Testis (tissue), 5 donors: ENCODE measurements at places on chromosomes 6 and 20. TPM values are rescaled to one million over a fixed set of nuclear protein-coding genes. Genes with fewer than 3 reads are reported as not detected.

DNA sequence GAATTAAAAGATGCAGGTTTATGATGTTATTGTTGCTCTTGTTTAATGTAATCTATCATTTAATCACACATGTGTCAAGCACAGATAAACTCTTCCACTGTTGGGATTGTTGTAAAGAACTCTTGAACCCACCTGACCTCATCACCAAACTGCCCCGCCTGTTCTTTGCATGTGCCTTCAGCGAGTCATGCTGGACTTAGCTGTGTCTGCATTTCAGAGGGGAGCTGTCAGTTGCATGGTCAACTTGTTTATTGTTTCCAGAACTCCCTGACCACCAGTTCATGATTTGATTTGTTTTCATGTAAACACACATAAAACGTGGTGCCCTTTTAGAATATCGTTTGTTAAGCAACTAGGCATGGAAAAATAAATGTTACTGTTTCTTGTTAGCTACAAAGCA, 93.6 kb downstream of the KHDC1L start:
- H3K27me3 ChIP-seq = no peaks in the 10 kb centered on the region
- no peak overlapping the region for H3K4me3 ChIP-seq
- no peak overlapping the region for H3K27ac ChIP-seq
- no peaks in the 10 kb centered on the region for H3K36me3 ChIP-seq
- no peaks in the 10 kb centered on the region for H3K4me1 ChIP-seq
- no peak for DNase-seq

DNA sequence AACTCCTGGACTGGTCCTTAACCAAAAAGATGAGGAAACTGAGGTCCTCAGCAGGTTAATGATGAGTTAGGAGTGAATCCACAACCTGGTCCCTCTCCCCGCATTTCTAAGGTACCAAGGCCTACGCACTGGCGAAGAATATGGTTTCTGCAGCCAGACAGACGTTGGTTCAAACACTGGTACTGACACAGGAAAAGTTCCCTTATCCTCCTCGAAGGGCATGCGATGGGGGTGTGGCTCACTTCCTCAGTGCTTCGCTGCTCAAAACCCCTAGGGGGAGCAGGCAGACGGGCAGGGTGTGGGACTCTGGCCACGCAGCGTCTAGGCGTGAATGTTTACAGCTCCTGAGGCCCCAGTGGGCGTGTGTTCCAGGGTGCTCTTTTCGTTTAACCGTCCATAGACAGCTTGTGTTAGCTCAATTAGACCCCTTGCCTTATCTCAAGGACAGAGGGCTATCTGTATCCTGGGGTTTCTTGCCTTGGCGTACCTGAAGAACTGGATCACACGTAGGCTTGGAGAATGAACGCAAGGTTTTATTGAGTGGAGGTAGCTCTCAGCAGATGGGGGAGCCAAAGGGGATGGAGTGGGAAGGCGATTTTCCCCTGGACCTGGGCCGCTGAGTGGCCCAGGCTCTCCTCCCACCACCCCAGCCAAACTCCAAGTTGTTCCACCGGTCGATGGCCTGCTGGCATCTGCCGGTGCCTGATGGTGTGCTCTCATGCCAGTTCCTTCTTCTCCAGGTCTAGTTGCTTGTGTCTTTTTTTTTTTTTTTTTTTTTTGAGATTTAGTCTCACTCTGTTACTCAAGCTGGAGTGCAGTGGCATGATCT, 31.8 kb upstream of the PTPN1 start:
- DNase-seq = peak; percentile 66
- H3K27ac ChIP-seq = no peak overlapping the region
- peaks cover 10% of the 10 kb centered on the region for H3K4me1 ChIP-seq
- H3K27me3 ChIP-seq = no peaks in the 10 kb centered on the region

GRCh38 chr20:57397693-57398108, 6.5 kb downstream of the RBM38 start:
- peak overlapping the region; percentile 51 for H3K27ac ChIP-seq
- H3K4me1 ChIP-seq = peaks cover 76% of the 10 kb centered on the region
- H3K36me3 ChIP-seq = no peaks in the 10 kb centered on the region
- no peak overlapping the region for H3K4me3 ChIP-seq

DNA sequence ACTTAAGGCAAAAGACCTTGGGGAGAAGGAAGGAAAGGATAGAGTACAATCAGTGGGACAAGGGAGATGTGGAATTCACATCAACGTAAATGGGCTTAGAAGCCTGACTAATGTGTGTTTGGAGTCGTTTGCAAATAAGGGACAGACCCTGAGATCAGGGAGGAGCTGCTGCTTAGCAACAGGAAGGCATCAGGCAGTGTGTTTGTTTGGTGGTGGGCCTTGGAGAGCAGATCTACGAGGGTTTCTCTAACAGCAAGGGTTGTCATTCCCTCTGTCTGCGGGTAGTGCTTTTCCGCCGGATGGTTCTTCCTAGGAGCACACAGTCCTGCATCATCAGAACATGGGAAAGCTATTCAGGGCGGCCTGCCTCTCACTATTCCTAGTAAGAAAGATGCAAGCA, 40.4 kb downstream of the C6orf118 start:
- H3K27ac ChIP-seq = no peak overlapping the region
- no peaks in the 10 kb centered on the region for H3K27me3 ChIP-seq
- H3K4me3 ChIP-seq = no peak overlapping the region

DNA sequence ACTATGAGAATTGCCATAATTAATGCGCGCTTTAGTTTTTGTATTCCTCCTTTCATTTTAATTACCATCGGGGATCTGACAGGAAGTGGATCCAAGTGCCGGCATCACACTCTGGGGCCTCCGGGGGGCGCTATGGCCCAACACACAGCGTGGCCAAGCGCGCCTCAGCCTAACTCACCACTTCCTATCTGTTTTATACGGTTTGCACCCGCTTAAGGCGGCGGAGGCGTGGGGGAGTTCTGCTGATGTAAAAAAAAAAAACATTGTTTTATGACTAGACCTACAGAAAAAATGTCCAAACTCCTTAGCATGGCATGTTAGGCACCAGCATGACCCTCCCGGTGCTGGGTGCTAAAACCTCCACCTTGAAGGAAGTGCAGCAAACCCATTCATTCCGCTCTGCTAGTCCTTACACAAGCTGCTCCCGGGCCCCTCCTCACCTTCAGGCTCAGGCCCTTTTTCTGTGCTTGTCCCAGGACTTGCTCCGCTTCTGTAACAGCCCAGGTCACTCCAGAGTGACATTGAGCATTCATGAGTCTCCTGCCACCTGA, 4.5 kb upstream of the EBF4 start:
- H3K36me3 ChIP-seq = no peaks in the 10 kb centered on the region
- H3K4me1 ChIP-seq = no peaks in the 10 kb centered on the region
- H3K27ac ChIP-seq = no peak overlapping the region
- no peak overlapping the region for H3K4me3 ChIP-seq
- DNase-seq = peak; percentile 84

The DEFB110 gene
- total RNA-seq = not detected

The CST5 gene
- not detected for total RNA-seq

The RBPJL gene
- total RNA-seq = 0.43 TPM
